ENCODE measurements at places on chromosomes 5 and 9.

- DNase-seq, result no peak
These were observed 18.3 kb downstream of the UGCG start for GRCh38 chr9:111914749-111915424.

DNA sequence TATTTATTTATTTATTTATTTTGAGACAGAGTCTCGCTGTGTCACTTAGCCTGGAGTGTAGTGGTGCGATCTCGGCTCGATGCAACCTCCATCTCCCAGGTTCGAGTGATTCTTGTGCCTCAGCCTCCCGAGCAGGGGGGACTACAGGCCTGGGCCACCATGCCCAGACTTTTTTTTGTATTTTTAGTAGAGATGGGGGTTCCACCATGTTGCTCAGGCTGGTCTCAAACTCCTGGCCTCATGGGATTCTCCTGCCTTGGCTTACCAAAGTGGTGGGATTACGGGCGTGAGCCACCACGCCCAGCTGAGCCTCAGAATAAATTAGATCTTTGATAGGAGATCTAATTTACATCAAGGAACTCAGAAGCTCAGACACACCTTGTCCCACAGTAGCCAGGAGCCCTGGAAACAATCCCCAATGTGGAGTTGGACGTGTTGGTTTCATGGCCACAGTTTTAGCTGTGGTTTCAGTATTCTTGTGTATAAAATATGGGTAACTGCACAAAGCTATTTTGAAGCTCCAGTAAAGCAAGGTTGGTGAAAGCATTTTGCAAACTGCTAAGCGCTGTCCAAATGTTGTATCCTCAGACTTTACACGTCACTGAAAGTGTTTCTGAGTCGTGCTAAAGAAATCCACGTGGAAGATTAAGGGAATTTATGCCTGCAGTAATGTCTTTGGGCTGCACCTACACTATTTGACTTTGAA, 3.0 kb upstream of the HNRNPAB start:
- no peak for DNase-seq

GRCh38 chr5:110106750-110107149, 417.0 kb downstream of the MAN2A1 start:
- DNase-seq, result no peak

GRCh38 chr9:13898957-13899356, 415.0 kb downstream of the NFIB start:
- DNase-seq, result no peak

DNA sequence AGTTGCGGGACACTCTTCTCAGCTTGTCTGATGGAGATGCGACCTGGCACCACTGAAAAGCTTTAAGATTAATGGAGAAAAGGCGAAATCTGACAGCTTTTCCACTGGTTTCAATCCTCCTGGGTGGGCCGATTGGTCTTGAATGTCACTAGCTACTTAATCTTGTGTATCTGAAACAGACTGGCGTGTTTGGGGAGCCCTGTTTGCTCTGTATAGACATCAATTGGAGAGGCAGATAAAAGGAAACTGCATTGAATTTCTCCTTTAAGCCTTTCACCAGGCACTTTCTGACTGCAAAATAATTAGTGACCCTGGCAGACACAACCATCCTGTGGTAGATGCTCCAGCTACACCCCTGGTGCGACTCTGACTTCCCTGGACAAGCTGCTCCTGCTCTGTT, 224.2 kb downstream of the NDUFS4 start:
- no peak for DNase-seq

GRCh38 chr5:14200312-14200990, 57.3 kb downstream of the TRIO start:
- no peak for DNase-seq

GRCh38 chr9:123749580-123750202, 180.2 kb downstream of the DENND1A start:
- no peak for DNase-seq

GRCh38 chr5:24073107-24073506, 565.7 kb downstream of the PRDM9 start:
- DNase-seq, result no peak

- peak; percentile 80 for DNase-seq
These were observed 166.4 kb upstream of the PIK3R1 start for GRCh38 chr5:68049053-68049713.

- DNase-seq, result no peak
These were observed 1584.3 kb upstream of the NUDT12 start for GRCh38 chr5:105146867-105147266.

Measured in GM04503 (cell line).